ENCODE measurements at places on chromosomes 6 and 20. TPM values are rescaled to one million over a fixed set of nuclear protein-coding genes. Genes with fewer than 3 reads are reported as not detected.

DNA sequence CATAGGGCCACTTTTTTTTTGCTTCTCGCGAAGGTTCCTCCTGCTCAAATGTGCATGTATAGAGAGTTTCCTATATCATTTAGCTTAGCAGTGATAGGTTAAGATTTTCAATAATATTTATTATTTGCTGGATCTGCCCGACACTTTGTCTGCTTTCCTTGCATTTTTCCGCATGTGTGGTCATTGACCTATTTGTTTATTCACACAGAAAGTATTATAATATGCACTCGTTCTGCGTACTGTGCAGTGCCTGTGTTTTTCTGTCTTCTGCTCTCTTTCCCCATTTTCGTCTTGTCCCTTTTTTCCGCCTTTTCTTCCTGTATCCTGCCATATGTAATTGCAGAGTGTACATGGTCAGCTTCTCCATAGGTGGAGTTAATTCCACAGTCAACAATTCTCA, 255.8 kb downstream of the TMEM242 start:
- no peak for DNase-seq

GRCh38 chr6:116387374-116387773, 16.6 kb downstream of the DSE start:
- no peak for DNase-seq

The EBF4 gene
- total RNA-seq: 4.5 TPM

DNA sequence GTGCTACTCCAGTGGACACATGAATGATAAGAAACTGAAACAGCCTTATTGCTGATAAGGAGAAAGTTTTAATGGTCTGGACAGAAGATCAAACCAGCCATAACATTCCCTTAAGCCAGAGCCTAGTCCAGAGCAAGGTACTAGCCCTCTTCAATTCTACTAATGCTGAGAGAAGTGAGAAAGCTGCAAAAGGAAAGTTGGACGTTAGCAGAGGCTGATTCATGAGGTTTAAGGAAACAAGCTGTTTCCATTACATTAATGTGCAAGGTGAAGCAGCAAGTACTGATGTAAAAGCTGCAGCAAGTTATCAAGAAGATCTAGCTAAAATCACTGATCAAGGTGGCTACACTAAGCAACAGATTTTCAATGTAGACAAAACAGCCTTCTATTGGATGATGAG, 634.4 kb downstream of the KIF16B start:
- no peak for DNase-seq

DNA sequence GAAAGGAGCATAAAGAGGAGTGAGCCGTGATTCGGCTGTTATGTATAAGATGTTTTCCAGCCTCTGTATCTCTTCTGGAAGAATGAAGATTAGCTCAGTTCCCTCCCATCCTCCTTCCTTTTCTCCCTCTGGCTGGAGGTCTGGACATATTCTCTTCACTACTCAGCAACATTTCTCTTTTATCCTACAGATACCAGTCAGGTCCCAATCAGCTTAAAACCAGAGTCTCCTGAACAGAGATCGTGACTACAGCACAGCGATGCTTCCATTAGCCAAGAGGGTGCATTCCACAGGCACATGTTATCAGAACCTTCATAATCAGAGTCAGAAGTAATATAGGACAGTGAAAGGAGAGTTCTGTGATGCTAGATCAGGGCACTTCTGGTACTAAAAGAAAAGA, 133.9 kb upstream of the SOX4 start:
- no peak for DNase-seq

GRCh38 chr6:35388772-35389352, 46.5 kb downstream of the PPARD start:
- no peak for DNase-seq

The ME1 gene
- total RNA-seq: 2.6 TPM

GRCh38 chr6:148682990-148683389, 63.8 kb upstream of the UST start:
- DNase-seq: no peak

GRCh38 chr6:53432318-53433161, 83.8 kb upstream of the ELOVL5 start:
- DNase-seq: no peak

The RCAN2 gene
- 5.1 TPM for total RNA-seq

Data from mucosa of descending colon (tissue), 3 donors.